ENCODE measurements at places on chromosomes 11 and 22.

GRCh38 chr11:56624661-56625110 is 10.0 kb upstream of the OR5M1 start:
- DNase-seq, result peak; percentile 74

GRCh38 chr11:15202626-15203025 is 87.9 kb downstream of the INSC start:
- DNase-seq, result no peak

GRCh38 chr11:79564288-79564925 is 123.6 kb upstream of the TENM4 start:
- DNase-seq, result peak; percentile 66

- DNase-seq, result no peak
These were observed 35.2 kb downstream of the KCNJ4 start for GRCh38 chr22:38419858-38420160.

GRCh38 chr22:36454916-36455570 is 26.4 kb downstream of the TXN2 start:
- DNase-seq, result peak; percentile 91

- DNase-seq, result no peak
These were observed 40.2 kb upstream of the B3GAT1 start for GRCh38 chr11:134452026-134452837.

DNA sequence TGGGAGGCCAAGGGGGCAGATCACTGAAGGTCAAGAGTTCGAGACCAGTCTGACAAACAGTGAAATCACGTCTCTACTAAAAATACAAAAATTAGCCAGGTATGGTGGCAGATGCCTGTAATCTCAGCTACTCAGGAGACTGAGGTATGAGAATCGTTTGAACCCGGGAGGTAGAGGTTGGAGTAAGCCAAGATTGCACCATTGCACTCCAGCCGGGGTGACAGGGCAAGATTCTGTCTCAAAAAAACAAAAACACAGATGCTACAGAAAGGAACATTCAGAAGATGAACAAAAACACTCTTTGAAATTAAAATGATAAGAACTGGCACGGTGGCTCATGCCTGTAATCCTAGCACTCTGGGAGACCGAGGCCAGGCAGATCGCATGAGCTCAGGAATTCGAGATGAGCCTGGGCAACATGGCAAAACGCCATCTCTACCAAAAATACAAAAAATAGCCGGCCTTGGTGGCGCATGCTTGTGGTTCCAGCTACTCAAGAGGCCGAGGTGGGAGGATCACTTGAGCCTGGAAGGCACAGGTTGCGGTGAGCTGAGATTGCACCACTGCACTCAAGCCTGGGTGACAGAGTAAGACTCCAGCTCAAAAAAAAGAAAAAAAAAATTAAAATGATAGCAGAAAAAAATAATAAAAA is 8.5 kb downstream of the RAB6A start:
- no peak for DNase-seq

DNA sequence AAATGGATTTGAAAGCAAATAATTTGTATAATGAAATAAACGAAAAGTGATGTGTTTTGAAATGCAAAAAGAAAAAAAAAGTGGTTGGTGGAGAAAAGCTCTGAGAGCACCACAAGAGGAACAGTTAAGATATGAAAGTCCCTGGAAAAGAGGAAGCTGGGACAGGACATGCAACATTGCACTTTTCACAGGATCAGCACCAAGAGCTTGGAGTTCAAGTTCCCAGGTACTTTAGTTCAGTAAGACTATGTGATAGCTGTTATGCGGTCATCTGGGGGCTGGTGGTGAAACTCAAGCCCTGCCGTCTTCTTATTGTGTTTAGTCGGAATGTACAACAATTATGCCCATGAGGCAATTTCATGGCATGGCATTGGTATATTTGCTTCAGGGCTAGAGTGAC is 17.1 kb upstream of the MS4A4A start:
- DNase-seq, result no peak

- no peak for DNase-seq
These were observed 90.5 kb downstream of the BMAL1 start for GRCh38 chr11:13368041-13368446.

GRCh38 chr22:26229910-26230309 is 60.6 kb downstream of the SEZ6L start:
- no peak for DNase-seq

DNA sequence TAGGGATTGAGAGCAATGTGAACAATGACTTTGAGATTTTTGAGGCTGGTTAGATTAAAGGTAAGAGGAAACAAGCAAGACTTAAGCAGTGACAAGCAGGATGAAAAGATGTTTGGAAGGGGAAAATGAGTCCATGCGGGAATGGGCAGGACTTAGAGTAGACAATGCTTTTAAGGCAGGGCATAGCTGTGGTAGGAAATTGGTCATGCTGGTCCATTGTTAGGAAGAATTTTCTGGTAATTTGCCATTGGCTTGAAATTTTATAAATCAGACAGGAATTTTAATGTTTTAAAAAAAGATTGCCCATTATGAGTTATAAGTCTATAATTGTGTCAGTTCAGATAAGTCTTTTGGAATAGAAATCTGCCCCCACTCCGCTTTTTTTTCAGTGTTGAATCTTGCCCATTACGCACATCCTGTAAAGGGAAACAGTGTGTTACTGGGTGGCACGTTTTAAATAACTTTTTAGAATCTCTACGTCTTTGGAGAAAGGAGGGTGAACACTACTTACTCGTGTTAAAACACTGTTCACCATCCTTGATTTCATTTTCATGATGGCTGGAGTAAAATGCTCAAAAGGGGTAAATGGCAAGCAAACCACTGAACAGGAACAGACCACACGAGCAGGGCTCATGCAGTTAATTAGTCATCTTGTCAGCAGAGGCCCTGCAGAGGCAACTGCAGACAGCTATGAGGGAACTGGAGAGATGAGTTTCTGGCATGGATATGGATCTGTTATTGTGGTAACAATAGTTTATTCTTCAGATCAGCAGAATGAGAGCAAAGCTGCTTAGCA is 25.0 kb downstream of the SWAP70 start:
- DNase-seq, result no peak

- no peak for DNase-seq
These were observed 3.4 kb downstream of the C11orf71 start for GRCh38 chr11:114396916-114397315.

DNA sequence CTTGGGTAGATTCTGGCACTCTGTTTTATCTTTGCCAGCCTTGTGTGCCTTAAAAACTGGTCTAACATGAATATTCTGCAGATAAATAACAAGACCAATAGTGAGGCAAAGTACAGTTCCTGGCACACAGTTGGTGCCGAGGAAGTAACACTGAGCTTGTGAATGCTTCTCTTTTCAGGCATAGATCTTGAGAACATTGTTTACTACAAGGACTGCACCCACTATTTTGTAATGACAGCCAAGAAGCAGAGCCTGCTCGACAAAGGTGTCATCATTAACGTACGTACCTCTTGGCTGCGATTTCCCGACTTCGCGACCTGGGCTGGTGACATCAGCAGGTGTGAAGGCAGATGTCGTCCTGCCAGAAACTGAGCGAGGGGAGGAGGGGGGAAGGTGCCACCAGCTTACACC is 105.7 kb downstream of the MICAL2 start:
- DNase-seq, result no peak

DNA sequence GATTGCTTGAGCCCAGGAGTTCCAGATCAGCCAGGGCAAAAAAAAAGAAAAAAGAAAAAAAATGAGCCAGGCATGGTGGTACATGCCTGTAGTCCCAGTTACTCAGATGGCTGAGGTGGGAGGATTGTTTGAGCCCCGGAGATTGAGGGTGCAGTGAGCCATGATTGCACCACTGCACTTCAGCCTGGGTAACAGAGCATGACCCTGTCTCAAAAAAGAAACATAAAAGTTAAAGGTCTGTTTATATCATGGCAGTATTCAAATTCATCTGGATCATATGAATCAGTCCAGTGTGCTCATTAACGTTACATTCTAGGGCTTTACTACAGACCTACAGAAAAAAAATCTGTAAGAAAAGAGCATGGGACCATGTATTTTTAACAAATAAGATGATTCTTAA is 13.9 kb downstream of the HSD17B12 start:
- no peak for DNase-seq

Measured in DMS53 (cell line).